Fibroblast of the aortic adventitia (primary cell): ENCODE measurements at places on chromosomes 2 and 18. TPM values are rescaled to one million over a fixed set of nuclear protein-coding genes. Genes with fewer than 3 reads are reported as not detected.

SPR gene
- total RNA-seq, result 14.3 and 58.3 TPM in 2 replicates

CHN1 gene
- 2.3 and 3.3 TPM in 2 replicates for total RNA-seq

KCTD1 gene
- total RNA-seq, result 9.9 and 21.8 TPM in 2 replicates

MGAT4A gene
- total RNA-seq, result 0.36 and 0.74 TPM in 2 replicates

VAMP5 gene
- total RNA-seq, result 33.8 and 56.2 TPM in 2 replicates

HOXD4 gene
- 1.1 TPM in 1 of 2 replicates, not detected in the other for total RNA-seq

PTGR3 gene
- 14.2 and 43.3 TPM in 2 replicates for total RNA-seq

CENPO gene
- 5.5 and 35.3 TPM in 2 replicates for total RNA-seq

CPS1 gene
- total RNA-seq, result 24.6 and 35.7 TPM in 2 replicates

NHEJ1 gene
- total RNA-seq, result 18.3 and 23.8 TPM in 2 replicates

C2orf42 gene
- total RNA-seq, result 12.8 and 26.9 TPM in 2 replicates
